ENCODE measurements at places on chromosomes 3 and 15.
A peak's percentile ranks its signal among the peaks of the same experiment; 100 is the strongest.

- H3K27ac ChIP-seq: peak overlapping the region; percentile 92
- no peaks in the 10 kb centered on the region for H3K36me3 ChIP-seq
- H3K27me3 ChIP-seq: no peaks in the 10 kb centered on the region
- DNase-seq: peak; percentile 91
- peaks cover 6% of the 10 kb centered on the region for H3K4me1 ChIP-seq
Measured at GRCh38 chr3:12194209-12194608, 35.5 kb upstream of the TIMP4 start.

DNA sequence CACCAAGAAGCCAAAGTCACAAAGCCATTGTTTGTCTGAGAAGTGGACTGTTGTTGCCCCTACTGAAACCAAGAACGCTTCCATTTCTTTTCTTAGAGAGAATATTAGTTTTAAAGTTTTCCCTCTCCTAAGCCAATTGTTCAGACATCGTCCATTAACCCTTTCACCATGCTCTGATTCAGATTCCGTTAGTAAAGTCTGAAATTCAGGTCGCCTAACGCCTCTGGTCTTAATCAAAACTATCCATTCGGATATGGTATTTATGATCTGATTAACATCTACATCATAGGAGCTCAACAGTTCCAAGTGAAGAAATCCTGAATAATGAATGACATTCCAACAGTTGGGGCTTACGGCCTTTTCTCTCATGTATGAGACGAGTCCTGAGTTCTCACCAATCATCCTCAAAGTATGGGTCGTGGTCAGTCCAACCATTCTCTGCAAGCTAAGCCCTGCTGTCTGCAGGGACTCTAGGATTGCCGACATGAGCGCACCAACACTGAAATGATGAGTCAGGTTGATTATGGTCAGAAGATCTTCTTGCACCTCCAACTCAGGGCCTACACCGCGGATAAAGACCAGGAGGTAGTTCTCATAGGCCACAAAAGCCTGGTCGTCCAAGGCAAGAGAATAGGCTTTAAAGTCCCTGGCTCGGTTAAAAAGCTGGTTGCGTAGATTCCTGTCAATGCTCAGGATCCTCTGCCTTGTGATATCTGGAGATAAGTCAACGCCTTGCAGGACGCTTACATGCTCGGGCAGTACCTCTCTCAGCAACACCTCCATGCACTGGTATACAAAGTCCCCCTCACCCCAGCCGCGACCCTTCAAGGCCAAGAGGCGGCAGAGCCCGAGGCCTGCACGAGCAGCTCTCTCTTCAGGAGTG, 767 bp downstream of the EPM2AIP1 start:
- no peaks in the 10 kb centered on the region for H3K27me3 ChIP-seq
- H3K27ac ChIP-seq: peak overlapping the region; percentile 96
- peak; percentile 79 for DNase-seq
- H3K36me3 ChIP-seq: peaks cover 63% of the 10 kb centered on the region
- H3K4me3 ChIP-seq: peak overlapping the region; percentile 93
- H3K4me1 ChIP-seq: peaks cover 1% of the 10 kb centered on the region

DNA sequence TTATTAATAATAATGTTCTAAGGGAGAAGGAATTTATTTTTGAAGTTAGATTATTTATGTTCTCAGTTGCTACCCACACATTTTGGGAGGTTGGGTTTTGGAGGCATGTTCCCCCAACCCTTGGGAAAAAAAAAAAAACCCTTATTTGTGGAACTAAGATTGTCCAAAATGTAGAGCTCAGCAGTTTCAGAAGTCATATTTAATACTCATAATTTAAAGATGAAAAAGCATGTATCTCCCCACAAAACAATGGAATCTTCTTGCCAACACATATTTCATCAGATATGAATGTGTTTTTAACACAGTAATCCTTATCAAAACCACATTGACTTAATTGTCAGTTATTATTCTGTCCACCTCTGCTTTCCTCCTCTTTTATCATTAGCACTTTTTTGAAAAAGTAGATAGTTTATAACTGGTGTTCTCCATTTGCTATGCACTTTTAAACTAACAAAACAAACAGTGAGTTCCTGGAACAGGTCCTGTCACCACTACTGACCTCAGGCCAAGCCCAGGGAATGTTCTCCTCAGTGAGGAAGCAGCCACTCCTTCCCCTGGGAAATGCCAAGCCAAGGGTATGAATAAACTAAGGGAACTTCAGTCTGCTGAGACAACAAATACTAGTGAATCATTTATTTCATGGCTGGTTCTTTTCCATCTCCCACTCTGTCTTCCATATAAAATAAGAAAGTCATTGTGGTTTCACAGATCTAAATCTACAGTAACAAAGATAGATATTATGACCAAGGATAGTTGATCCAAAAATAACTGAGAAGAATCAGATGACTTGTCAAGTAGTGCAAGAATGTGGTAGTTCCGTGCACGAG, 414.4 kb upstream of the ALCAM start:
- no peaks in the 10 kb centered on the region for H3K4me1 ChIP-seq
- H3K36me3 ChIP-seq: peaks cover 3% of the 10 kb centered on the region
- H3K27me3 ChIP-seq: no peaks in the 10 kb centered on the region
- no peak overlapping the region for H3K27ac ChIP-seq
- H3K4me3 ChIP-seq: no peak overlapping the region

GRCh38 chr3:54988838-54989630, 61.2 kb upstream of the LRTM1 start:
- no peaks in the 10 kb centered on the region for H3K36me3 ChIP-seq
- H3K4me1 ChIP-seq: peaks cover 6% of the 10 kb centered on the region
- H3K4me3 ChIP-seq: no peak overlapping the region
- H3K27me3 ChIP-seq: no peaks in the 10 kb centered on the region
- DNase-seq: peak; percentile 86
- H3K27ac ChIP-seq: peak overlapping the region; percentile 79

GRCh38 chr3:9669277-9669676, 20.0 kb downstream of the MTMR14 start:
- peaks cover 4% of the 10 kb centered on the region for H3K4me1 ChIP-seq
- H3K4me3 ChIP-seq: no peak overlapping the region
- H3K27me3 ChIP-seq: no peaks in the 10 kb centered on the region
- peaks cover 95% of the 10 kb centered on the region for H3K36me3 ChIP-seq
- no peak for DNase-seq
- H3K27ac ChIP-seq: no peak overlapping the region

- peak; percentile 41 for DNase-seq
- H3K27ac ChIP-seq: no peak overlapping the region
- H3K4me1 ChIP-seq: no peaks in the 10 kb centered on the region
Measured at GRCh38 chr3:174397848-174398247, 461.3 kb upstream of the NAALADL2 start.

- H3K27ac ChIP-seq: no peak overlapping the region
- H3K4me1 ChIP-seq: peaks cover 14% of the 10 kb centered on the region
- peaks cover 8% of the 10 kb centered on the region for H3K36me3 ChIP-seq
Measured at GRCh38 chr3:46536758-46537157, 29.3 kb downstream of the LRRC2 start.

DNA sequence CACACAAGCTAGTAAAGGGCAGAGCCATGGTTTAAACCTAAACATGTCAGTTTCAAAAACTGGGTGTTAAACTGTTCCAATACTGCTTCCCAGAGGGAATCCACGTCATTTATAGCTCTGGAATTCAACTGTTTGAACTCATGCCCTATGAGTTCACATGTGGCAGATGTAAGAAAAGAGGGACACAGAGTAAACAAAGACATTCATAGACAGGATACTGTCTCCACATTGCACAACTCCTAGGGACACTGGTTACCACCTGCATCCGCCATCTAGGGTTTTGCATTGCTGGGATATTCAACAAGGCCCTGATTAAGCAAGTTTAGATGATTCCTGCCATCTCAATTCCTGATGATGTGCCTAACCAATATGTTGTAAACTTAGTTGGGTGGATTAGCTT, 134.1 kb upstream of the COL8A1 start:
- H3K36me3 ChIP-seq: no peaks in the 10 kb centered on the region
- H3K27me3 ChIP-seq: no peaks in the 10 kb centered on the region
- no peak overlapping the region for H3K4me3 ChIP-seq
- H3K27ac ChIP-seq: no peak overlapping the region
- DNase-seq: peak; percentile 90
- H3K4me1 ChIP-seq: peaks cover 8% of the 10 kb centered on the region

- no peak overlapping the region for H3K27ac ChIP-seq
- H3K4me3 ChIP-seq: no peak overlapping the region
- H3K36me3 ChIP-seq: no peaks in the 10 kb centered on the region
- no peaks in the 10 kb centered on the region for H3K4me1 ChIP-seq
- no peaks in the 10 kb centered on the region for H3K27me3 ChIP-seq
Measured at GRCh38 chr15:35557544-35557943, 11.6 kb upstream of the DPH6 start.

DNA sequence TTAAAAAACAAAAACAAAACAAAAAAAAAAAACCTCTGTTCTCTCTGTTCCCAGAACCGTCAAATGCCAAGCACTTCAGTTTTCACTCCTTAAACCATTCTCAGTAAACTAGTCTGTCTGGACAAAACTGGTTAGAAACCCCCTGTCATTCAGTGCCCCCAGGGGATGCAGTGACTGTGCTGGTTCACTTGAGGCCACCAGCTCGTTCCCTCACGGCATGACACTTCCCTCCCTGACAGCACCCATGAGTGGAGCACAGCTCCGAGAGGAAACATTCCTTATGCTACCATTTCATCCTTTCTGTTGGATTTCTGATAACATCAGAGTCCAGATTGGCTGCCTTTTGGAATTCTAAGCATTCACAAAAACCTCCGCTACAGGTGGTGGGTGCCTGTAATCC, 244.0 kb upstream of the TPM1 start:
- peaks cover 49% of the 10 kb centered on the region for H3K36me3 ChIP-seq
- DNase-seq: no peak
- H3K4me1 ChIP-seq: peaks cover 6% of the 10 kb centered on the region
- no peaks in the 10 kb centered on the region for H3K27me3 ChIP-seq
- H3K4me3 ChIP-seq: no peak overlapping the region

DNA sequence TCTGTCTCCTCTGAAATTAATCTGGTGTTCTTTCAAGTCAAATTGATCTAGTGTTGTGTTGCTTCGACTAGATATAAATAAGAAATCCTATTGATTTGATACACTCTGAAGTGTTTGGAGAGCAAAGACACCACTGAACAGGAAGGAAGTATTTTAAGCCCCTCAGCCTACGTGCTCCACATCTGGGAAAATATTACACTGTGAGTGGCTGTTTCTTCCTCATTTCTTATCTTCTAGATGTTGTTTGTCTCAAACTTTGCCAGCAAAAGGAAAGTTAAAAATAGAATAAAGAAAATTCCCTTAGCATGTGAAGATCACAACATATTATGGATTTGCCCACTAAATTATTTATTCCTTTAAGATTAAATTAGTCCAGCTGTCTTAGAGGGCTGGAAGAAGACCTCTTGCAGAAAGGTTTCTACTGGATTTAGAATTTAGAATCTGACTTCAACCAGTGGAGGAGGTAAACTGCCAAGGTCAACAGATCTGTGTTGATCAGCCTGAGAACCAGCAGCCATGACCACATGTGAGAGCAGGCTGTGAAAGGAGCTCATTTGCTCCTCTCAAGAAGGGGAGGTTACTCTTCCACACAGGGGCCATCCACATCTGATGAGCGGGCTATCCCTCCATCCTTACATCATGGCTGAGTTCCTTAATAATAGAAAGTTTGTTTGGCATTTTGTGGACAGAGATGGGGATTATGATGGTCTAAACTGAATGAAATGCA, 46.3 kb upstream of the ACKR4 start:
- no peak overlapping the region for H3K4me3 ChIP-seq
- no peak overlapping the region for H3K27ac ChIP-seq
- H3K27me3 ChIP-seq: no peaks in the 10 kb centered on the region

GRCh38 chr3:124557433-124558232, 172.6 kb upstream of the UMPS start:
- H3K27ac ChIP-seq: no peak overlapping the region
- peaks cover 29% of the 10 kb centered on the region for H3K27me3 ChIP-seq
- peak; percentile 41 for DNase-seq
- H3K4me3 ChIP-seq: no peak overlapping the region

DNA sequence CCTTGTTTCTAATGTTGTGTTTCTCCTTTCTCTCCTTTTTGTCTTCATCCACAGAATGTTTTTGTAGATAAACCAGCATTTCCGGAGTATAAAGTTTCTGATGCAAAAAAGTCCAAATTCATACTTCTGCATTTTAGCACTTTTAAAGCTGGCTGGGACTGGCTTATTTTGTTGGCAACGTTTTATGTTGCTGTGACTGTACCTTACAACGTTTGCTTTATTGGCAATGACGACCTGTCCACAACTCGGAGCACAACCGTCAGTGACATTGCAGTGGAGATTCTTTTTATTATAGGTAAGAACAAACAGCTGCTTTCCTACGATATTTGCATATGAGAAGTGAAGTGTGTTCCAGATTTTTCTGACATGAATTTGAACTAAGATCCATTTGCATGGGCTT, 199.4 kb downstream of the KCNH8 start:
- H3K4me3 ChIP-seq: no peak overlapping the region
- H3K4me1 ChIP-seq: no peaks in the 10 kb centered on the region
- H3K27ac ChIP-seq: no peak overlapping the region
- no peak for DNase-seq
- H3K27me3 ChIP-seq: no peaks in the 10 kb centered on the region

DNA sequence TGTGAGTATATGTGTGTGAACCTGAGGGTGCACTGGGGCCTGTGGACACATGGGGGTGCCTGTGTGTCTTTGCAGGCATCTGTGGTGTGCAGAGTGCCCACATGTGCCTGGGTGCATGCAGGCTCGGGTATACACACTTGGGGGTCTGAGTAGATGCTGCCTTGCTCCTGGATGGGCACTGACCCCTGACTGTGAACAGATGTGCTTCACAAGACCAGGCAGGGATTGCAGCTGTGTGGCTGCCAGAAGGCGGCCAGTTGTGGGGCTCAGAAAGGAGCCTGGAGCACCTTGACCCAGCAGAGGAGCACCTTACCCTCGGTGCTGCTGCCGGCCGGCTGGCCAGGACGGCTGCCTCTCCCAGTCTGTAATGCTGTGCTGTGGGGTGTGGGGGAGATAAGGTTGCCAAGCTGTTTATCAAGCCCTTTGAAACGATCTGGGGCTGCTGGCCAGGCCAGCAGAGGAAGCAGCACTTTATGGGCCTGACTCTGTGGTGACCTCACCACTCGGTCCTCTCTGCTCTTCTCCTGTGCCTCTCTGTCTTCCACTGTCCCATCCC, 55.5 kb upstream of the MRPS22 start:
- H3K27me3 ChIP-seq: no peaks in the 10 kb centered on the region
- H3K36me3 ChIP-seq: no peaks in the 10 kb centered on the region
- no peak overlapping the region for H3K4me3 ChIP-seq

Data from mesenchymal stem cell (in vitro differentiated cells and primary cell).